ENCODE measurements at places on chromosomes 7 and 10.
A peak's percentile ranks its signal among the peaks of the same experiment; 100 is the strongest.

DNA sequence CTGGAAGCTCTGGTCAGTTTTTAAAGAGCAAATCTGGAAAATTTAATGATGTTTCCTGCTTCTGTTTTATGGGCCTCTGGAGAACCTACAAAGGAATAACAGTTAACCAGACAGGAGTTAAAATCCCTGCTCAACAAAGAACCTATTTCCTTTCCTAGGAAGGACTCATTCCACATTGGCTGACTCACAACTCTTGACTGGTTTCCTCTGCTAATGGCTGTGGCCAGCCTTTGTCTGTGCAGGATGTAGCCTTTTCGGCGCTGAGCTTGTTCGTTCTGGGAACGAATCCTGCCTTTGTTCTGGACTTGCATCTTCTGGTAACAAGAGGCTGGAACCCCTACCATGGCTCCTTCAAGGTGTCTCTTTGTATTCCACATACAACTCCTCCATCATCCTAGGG lies 112.8 kb upstream of the PDCD4 start:
- DNase-seq: peak; percentile 50

DNA sequence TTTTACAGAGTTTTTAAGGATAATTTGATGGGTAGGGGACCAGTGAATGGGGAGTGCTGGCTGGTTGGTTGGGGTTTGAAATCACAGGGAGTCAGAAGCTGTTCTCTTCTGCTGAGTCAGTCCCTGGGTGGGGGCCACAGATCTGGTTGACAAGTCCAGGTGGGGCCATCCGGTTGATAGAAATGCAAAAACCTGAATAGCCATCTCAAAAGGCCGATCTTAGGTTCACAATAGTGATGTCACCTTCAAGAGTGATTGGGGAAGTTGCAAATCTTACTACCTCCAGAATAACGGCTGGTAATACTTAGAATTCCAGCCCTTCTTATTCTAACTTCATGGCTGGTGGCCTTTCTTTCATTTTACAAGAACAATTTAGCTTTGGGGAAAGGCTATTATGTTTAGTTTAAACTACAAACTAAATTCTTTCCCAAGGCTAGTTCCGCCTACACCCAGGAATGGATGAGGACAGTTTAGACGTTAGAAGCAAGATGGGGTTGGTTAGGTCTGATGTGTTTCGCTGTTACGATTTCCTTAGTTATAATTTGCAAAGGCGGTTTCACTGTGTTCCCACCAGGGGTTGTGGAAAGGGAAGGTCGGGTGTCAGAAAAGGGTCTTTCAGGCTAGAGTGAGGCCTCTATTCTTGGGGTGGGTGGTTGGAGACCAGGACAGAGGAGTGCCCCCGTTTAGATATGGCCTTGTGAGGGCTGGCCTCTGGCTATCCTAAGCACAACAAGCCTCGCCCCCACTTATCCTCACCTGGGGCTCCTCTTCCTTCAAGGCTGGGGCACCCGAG lies 27.4 kb downstream of the IFT22 start:
- no peak for DNase-seq

- DNase-seq: no peak
Observed at GRCh38 chr10:117131376-117132327, 6.4 kb downstream of the VAX1 start.

GRCh38 chr7:22822486-22823141 lies at the start of gene TOMM7:
Gene TOMM7 (minus strand): TSS chr7:22822849. CDS start chr7:22822779, 70 bp downstream.
- peak; percentile 97 for DNase-seq

- no peak for DNase-seq
Observed at GRCh38 chr7:147803606-147804005, 787.0 kb upstream of the C7orf33 start.

DNA sequence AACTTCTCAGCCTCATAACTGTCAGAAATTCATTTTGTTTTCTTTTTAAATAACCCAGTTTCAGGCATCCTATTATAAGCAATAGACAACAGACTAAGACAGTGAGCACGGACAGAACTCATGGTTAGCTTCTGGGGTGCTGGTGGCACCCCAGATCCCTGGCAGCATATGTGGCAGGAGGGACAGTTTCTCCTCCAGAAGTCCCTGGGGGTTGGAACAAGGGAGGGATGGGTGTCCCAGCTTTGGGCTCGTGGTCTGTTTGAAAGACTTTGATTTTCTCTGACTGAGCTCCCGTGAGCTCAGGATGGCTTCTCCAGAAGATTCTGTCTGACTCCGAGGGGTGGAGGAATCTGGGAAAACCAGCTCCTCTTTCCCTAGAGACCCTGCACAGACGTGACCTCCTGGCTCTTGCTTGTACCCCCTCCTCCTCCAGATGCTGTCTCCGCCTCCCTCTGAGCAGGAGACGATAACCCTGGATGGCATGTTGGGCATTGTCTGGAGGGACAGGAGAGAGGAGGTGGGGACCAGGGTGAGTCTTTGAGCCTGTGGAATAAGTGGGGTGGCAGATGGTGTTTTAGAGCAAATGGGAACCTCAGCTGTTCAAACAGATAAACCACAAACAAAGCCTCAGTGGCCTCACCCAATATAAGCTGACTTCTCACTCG lies 421.1 kb downstream of the GLRX3 start:
- DNase-seq: no peak

GRCh38 chr7:69078997-69079769 lies 519.1 kb upstream of the AUTS2 start:
- DNase-seq: no peak

GRCh38 chr10:120883071-120883470 lies 31.9 kb downstream of the WDR11 start:
- no peak for DNase-seq

- DNase-seq: no peak
Observed at GRCh38 chr10:123140164-123140982, 4.6 kb downstream of the HMX3 start.

DNA sequence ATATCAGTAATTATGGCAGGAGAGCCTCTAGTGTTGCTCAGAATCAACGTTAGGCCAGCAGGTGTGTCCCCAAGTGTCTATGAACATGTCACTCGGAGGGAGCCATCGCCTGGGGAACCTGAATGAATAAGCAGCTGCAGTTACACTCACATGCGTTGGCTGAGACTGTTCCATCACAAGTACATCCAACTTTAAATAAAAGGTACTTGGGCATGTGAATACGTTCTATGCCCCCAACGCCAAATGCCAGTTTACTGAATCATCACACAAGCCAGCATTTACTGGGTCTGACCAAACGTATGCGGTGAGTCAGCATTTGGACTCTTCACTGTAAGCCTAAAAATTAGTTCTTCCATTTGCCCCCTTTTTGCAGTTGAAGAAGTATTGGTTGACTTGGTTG lies 207.6 kb upstream of the PLXNA4 start:
- peak; percentile 93 for DNase-seq

- peak; percentile 48 for DNase-seq
Observed at GRCh38 chr7:77759294-77759889, 38.8 kb downstream of the TMEM60 start.

DNA sequence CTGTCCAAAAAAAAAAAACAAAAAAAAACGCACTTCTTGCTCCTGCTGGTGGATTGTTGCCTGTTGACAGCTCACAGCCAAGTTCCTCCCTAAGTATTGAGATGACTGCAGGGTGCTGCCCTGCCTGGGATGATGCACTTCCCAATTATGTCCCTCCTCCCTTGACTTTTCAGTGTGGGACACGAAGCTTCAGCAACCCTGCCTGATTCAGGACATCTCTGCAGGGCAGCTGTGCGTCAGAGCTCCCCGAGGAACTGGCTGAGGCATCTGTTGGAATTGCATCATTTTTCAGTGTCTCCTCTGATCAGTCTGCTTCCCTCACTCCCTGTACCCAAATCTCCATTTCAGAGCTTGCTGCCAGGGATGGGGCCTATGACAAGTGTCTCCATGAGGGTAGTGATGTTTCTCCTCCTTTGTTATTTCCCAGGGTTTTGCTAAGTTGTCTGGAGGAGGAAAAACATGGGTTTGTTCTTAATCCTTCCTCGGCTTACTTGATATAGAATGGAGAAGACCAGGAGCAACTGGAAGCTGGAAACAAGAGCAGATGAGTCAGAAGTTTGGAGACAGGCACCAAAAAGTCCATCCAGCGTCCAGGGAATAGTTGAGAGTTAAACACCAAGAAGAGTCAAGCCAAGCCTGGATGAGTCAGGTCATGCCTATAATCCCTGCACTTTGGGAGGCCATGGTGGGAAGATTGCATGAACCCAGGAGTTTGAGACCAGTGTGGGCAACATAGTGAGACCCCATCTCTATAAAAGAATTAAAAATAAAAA lies 355.1 kb downstream of the GALNT17 start:
- DNase-seq: no peak

DNA sequence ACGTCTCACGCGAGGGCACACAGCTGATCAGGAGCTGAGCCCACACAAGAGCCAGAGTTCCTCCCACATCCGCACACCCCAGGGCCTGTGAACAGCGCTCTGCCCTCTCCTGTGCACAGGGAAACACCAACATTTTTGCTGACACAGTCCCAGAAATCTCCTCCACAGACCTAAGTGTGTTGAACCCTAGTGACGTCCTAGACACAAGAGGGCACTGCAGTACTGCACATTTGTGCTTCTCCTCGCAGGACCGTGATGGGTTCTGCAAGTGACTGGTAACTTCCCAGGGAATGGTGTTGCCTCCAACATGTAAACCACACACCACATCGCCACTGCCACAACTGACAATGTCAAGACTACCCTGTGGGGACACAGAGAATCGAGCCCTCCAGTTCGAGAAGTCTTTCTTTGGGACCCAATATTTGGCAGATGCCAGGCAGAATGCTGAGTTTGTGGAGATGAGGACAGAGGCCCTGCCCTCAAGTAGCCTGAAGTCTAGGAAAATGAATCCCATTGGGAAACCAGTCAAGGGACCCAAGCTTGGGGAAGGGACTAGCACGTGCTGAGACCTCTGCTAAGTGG lies 170.3 kb downstream of the PAXIP1 start:
- DNase-seq: peak; percentile 18

GRCh38 chr10:14838582-14839304 lies 637 bp downstream of the HSPA14 start:
- DNase-seq: no peak

DNA sequence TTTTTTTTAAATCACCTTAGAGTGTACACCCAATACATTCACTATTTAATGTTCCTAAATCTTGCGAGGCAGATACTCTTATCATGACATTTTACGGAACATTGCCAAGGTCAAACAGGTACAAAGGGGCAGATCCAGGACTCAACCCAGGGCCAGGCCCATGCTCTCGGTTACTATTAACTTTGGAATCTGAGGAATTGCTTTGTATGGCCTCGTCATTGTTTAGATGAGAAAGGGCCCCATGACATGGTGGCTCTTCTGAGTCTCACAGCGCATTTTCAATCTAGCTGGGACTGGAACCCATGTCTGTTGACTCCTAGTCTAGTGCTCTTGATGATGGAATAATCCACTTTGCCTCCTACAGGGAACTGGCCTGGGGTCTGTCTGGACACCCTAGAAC lies 59.1 kb downstream of the GATA3 start:
- no peak for DNase-seq

- DNase-seq: peak; percentile 71
Observed at GRCh38 chr7:27174874-27175625, 930 bp upstream of the HOXA10 start.

GRCh38 chr7:17184805-17185689 lies 113.4 kb upstream of the AHR start:
- no peak for DNase-seq

- DNase-seq: no peak
Observed at GRCh38 chr7:2037808-2038522, 194.8 kb downstream of the MAD1L1 start.

GRCh38 chr7:5578495-5578894 lies 154.9 kb upstream of the TNRC18 start:
- no peak for DNase-seq

GRCh38 chr7:151851782-151852181 lies 25.1 kb downstream of the PRKAG2 start:
- DNase-seq: no peak

DNA sequence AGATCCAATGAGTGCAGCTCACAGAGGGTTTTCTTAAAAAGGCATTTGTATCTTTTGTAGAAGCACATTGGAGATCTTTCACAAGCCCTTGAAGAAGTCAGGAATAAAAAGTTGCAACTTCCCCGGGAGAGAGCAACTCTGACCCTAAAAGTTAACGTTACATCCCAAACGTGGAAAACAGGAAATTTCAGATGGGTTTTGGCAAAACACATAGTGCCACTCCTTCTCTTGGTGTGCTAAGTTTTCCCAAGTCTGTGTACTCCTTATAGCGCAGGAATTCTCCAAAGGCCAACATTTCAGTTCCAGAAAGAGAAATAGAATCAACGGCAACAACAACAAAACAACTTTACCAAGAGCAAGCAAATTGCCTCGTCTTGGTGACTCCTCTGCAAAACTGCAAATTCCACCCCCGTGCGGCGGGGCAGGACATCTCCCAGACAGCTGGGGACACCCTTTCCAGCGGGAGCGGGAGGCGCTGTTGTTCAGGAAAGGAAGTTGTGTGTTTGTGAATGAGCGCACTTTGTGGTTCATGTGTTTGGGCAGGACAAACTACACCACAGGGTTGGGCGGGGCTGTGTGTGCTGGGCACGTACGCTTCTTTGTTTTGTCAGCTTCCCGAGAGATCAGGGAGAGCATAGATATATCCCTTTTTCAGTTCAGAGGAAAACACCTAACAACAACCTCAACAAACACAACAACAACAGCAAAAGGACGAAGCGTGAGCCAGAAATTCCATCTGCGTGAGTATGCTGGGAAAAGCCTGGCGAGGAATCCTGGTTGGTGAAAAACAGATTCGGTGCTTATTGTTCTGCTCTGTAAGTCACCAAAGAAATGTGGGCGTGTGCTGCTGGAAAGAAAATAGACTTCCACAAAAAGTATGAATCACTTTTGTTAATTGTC lies 294.7 kb upstream of the PITRM1 start:
- DNase-seq: peak; percentile 93

DNA sequence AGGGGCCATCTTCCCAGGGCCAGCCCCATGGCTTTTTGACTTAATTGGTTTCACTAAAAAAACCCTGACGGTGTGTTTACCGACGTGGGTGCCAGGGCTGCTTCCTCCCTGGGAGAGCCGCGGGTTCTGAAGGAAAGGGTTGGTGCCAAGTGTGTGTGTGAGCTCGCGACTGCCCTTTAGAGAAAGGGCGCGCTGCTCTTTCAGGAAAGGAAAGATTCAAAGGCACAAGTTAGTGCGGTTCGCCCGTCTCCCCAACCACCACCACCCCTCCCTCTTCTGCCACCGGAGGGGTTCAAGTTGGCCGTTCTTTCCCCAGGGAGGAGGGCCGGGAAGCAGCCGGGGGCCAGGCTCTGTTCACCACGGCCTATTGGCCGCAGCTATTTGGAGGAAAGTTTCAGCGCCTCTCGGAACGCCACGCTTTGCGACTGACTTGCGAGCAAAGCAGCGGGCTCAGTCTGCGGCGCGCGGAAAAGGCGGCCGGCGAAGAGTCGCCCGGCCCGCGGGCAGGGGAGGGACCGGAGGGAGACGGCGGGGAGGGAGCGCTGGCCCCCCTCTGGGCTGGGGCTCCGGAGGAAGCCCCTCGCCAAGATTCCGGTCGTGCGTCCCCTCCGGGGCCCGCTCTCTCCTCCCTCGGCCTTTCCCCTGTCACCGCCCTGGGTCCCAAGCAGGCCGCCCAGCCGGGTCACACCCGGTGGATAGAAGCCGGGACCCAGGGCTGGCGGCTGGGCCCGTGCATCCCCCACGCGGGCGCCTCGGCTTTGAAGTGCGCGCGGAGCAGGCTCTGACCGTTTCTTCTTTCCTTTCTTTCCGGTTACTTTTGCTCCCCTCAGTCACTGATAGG lies 165.9 kb upstream of the PPP1R3A start:
- peak; percentile 40 for DNase-seq

GRCh38 chr7:30984359-30985107 lies 20.8 kb downstream of the GHRHR start:
- DNase-seq: no peak
